SK-N-SH treated with all-trans-retinoic acid at 6 μM for 48 hours (cell line): ENCODE measurements at places on chromosomes 11 and 22.

- peak; percentile 71 for ATAC-seq
Observed at GRCh38 chr11:34890812-34891211, 25.4 kb downstream of the APIP start.

GRCh38 chr11:22426915-22427314 lies 88.7 kb downstream of the SLC17A6 start:
- no peak for ATAC-seq

DNA sequence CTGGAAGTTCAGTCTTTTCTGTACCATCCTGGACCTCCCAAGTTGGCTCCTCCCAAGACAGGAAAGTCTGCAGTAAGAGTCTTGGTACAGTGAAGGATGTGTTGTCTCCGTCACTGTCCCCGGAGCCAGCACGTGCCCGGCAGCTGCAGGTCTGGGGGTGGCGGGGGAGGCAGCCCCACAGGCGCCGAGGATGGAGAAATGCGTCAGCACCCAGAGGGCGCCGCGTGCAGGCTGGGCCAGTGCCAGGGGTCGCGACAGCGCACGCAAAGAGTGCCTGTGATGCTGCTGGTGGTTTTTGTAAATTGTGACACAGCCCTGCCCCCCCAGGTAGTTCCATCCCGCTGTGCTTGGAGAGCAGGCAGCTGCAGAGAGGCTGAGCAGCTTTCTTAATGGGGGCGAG lies 1200.5 kb downstream of the BRD1 start:
- ATAC-seq = no peak

- no peak for ATAC-seq
Observed at GRCh38 chr22:35949243-35949642, 79.4 kb downstream of the RBFOX2 start.

DNA sequence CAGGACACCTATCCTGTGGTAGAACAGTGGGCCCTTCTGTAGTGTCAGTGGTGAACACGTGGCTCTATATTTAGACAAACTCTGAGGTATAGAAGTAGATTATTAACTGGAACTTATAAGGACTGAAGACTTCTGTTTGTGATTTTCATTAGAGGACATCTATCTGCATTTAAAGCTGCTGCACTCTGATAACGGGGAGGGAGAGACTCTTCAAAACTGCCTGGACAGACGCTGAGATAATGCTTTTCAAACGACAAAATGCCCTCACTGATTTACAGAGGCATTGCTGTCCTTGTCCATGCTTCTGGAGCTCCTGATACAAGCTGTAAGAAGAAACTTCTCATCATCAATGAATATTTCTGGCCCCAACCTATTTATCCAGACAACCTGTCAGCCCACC lies 425.2 kb downstream of the OPCML start:
- ATAC-seq = no peak

DNA sequence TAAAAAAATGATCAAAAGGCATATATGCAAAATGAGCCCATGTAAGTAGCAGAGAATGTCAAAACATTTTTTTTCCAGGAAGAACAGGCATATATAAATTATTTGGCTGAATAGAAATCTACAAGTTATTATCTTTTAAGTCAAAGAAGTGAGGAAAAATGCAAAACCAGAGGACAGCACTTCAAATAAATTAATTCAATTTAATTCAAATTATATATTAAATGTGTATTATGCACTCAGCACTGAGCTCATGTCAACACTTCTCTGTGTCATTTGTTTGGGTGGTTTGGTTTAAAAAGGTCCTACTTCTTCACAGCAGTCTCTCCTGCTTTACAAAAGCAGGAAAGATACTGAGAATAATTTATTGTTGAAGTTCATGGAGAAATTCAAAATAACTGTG lies 41.9 kb upstream of the PDGFD start:
- ATAC-seq = no peak

GRCh38 chr11:12235947-12236743 lies 125.8 kb downstream of the MICAL2 start:
- ATAC-seq = peak; percentile 63

- ATAC-seq = no peak
Observed at GRCh38 chr22:17981497-17981896, 42.9 kb downstream of the MICAL3 start.

DNA sequence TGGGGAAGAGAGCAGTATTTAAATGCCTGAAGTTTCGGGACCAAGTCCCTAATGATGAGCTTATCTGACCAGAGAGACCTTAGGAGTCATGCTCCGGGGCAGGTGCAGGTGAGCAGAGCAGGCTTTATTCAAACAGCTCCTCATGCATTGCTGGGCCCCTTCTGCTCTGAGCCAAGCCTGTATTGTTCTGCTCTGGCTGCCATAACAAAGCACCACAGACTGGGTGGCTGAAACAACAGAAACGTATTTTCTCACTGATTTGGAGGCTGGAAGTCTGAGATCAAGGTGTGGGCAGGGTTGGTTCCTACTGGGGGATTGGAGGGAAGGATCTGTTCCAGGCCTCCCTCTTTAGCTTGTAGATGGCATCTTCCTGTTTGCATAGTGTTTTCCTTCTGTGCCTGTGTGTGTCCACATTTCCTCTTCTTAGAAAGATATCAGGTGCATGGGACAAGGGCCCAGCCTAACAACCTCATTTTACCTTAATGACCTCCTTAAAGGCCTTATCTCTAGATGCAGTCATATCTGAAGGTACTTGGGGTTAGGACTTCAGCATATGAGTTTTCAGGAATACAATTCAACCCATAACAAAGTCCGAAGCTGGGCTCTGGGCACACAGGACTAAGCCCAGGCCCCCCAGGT lies 97.1 kb upstream of the PARVA start:
- no peak for ATAC-seq

DNA sequence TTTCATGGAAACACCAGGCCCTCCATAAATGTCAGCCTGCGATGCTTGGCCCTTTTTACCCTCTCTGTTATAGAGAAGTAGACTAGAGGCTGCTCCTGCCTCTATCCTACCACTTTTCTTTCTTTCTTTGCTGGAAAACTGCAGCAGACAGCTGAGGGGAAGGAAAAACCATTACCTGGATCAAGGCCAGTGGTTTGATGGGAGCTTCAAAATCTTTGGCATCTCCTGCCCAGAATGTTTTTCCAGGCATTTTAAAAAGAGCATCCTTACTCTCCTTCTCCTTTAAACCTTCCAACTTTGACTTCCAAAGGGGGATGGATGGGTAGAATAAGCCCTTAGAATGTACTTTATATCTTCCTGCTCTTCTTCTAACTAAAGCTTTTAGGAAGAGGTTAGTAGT lies 44.9 kb downstream of the EXT2 start:
- ATAC-seq = no peak

DNA sequence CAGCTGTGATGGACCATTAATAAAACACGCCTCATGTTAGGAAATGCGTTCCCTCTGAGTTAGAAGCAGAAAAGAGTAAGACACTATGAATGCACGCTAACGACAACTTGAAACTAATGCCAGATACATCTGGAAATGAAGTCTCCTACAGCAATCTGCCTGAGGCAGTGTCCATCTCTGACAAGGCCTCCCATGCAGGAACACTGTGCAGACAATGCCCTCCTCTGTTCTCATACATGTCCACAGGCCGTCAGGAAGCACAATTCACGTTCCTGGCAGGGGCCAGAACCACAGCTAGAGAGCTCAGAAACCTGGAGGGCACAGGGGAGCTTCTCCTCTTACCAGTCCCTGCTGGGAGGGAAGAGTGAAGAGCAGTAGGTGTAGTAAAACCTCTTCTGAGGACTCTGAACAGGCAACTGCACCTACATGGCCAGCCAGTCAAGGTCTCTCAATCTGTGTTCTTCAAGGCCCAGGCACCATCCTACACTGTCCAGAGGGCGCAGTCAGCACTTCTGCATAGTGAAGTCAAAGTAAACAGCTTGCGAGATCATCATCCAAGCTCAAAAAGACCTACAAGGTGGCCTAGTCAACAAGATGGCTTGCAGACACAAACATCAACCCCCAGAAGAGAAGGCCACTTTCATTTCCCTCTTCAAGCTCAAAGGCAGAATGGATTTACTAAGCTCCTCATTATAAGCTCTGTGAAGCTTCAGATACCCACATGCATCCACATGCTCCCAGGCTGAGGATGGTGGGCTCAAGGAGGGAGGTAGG lies 41.5 kb upstream of the CYP2D6 start:
- no peak for ATAC-seq

GRCh38 chr11:130269326-130269943 lies 45.3 kb downstream of the ZBTB44 start:
- ATAC-seq = no peak

DNA sequence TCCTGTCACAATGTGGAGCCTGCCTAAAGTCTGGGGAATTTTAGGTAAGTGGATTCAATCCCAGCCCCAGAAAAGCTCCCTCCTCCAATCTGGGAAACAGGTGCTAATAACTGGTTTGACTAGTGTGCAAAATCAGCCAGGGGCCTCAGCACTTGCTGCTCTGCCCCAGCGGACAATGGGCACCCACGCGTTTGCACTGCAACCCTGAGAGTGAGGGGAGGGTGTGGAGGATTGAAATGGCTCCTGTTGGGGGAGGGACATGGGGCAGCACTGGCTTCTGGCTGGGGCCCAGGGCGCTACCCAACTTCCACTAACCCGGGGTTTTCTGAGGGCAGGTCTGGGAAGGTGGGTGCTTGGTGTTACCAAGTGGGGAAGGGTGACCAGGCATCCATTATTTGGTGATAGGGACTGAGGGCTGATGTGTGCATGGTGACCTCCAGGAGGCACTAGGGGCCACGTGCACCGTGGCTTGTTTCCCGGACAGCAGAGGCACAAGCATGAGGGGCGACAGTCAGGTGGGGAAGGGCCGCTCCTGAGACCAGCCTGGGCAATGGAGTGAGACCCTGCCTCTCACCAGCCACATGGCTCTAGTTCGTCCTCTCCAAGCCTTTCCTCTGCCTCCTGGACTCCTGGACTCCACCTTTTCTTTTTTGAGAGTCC lies 4.3 kb upstream of the PNPLA5 start:
- no peak for ATAC-seq

GRCh38 chr11:113952070-113952469 lies 22.8 kb upstream of the HTR3A start:
- no peak for ATAC-seq

DNA sequence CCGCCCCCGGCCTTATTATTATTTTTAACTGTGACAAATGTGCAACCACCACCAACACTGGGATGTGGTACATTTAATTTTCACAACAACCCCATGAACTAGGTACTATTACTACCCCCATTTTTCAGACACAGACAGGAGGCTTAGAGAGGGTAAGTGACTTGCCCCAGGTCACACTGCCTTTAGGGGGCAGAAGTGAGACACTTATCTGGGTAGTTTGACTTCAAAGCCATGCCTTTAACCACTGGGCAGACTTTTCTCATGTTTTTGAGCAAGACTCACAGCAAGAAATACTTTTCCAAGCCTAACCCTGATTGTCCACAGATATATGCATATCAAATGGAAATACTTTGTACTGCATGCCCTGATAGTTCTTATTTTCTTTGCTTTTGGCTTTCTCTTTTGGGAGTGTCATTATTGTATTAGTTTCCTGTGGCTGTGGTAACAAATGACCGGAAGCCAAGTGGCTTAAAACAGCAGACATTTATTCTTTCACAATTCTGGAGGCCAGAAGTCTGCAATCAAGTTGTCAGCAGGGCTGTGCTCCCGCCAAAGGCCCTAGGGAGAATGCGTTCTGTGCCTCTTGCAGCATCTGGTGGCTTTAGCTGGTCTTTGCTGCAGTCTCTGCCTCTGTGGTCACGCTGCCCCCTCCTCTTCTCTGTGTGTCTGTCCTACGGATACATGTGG lies 110.8 kb downstream of the GRIK4 start:
- no peak; the same call in 2 of the 3 replicates for ATAC-seq

GRCh38 chr11:16093889-16094653 lies 262.3 kb downstream of the SOX6 start:
- no peak for ATAC-seq

DNA sequence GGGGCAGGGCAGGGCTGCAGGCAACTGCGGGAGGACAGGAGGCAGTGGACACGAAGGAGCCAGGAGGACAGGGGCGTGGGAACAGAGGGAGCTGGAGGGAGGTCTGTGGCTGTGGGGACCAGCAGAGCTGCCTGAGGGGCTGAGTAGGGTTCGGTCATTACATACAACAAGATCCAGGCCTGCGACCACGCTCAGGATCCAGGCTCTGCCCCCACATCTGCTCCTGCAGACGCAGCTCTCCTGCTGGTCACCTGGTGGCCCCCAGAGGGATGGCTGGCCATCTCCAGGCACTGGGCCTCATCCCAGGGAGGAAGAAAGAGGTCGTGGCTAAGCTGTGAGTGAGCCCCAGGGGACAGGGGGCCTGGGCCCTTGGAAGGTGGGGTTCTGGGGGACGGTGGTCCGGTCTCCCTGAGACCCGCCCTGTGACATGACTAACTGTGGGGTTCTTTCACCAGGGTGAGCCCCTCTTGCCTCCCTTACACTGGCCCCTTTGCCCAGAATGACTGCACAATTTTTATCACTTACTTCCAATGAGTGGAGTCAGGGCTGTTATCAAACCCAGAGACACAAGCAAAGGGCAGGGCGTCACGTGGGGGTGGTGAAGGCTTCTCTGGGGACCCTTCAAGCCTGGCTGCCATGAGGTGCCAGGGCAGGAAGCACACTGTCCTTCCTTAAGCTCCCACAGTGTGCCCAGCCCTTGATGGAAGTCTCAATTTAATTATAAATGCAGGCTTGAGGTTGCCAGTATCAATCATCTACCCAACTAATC lies 6.7 kb upstream of the APOBEC3A start:
- no peak for ATAC-seq

DNA sequence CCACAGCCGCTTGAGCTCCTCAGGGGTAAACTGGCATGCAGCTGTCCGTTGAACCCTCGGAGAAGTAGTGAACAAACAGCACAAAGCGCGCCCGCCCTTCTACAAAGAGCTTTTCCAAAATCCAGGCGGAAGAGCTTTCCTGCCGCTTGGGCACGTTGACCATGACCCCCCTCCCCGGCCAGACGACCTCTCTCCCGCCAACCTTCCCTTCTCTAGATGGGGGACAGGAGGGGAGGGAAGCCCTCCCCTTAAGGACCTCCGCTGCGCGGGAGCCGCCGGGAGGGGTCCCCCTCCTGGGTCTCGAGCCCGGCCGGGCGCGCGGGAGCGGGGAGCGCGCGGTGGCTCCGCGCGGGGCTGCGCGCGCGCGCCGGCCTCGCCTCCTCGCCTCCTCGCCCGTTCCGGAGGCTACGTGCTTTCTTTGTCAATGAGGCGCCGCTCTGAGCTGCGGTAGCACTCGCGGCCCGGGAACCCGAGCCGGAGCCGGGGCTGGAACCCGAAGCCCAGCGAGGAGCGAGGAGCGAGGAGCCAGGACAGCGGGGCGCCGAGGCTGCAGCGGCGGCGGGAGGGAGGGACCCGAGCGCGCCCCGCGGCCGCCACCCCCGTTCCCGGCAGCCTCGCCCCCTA lies 118.6 kb downstream of the HIPK3 start:
- peak; percentile 9 for ATAC-seq

- no peak for ATAC-seq
Observed at GRCh38 chr11:79157738-79158137, 283.1 kb downstream of the TENM4 start.

GRCh38 chr11:94120946-94121345 lies 7.7 kb upstream of the PANX1 start:
- ATAC-seq = no peak

GRCh38 chr22:24433828-24434470 lies 6.5 kb downstream of the ADORA2A start:
- ATAC-seq = no peak
